Daoy (cell line): ENCODE measurements at places on chromosomes 3 and 15.

DNA sequence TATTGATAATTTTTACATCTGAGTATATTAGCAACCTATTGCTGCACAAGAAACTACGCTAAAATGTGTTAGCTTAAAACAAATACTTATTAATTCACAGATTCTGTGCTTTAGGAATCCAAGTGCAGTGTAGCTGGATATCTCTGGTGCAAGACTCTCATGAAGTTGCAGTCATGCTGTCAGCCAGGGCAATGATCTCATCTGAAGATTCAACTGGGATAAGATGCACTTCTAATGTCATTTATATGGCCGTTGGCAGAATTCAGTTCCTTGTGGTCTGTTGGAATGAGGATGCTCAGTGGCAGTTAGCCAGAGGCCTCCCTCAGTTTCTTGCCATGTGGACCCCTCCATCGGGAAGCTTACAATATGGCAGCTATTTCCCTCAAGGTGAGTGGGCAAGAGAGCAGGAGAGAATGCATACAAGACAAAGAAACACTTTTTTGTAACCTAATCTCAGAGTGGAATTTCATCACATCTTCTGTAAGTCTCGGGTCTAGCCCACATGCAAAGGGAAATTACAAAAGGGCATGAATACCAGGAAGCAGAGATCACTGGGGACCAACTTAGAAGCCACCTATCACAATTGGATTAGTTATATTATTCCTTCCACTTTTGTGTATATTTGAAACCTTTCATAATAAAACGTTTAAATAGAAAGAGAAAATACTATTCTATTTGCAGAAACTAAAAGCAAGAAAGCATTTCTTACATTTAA lies 61.6 kb downstream of the DPH6 start:
- DNase-seq: no peak

DNA sequence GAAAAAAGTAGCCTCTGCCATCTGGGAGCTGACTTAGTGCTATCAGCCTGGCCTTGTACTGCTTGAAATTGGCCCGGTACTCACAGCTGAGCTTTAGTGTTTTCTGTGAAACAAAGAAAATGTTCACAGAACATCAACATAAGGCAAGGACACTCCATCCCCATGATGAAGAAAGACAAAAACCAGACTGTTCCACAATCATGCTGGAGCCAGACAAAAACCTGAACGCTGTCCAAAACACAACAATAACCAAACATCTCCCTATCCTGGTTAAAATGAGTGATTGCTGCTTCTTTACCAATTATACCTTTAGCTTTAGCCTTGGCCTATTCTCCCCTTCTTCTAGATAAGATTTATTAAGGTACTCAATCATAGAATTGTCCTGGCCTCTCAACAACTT lies 153.9 kb downstream of the CPNE4 start:
- DNase-seq: no peak

DNA sequence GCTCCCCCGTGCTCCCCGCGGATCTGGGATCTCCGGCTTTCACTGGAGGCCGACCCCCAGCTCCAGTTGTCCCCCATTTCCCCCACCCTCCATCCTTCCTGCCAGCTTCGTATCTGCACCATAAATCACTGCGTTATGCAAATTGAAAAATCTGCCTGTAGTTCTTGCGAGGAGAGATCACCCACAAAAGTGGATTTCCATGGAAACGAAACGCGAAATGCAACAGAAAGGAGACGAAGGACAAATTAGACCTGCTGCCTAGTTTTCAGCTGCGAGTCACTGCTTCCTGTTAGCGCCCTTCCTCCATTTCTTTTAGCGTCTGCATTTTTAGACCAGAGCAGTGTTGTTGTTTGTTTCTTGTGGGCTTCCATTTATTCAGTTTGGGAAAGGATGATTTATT lies 127.1 kb upstream of the ATP10A start:
- no peak for DNase-seq

- DNase-seq: peak; percentile 33
Observed at GRCh38 chr3:54575618-54575960, 352.3 kb downstream of the LRTM1 start.

DNA sequence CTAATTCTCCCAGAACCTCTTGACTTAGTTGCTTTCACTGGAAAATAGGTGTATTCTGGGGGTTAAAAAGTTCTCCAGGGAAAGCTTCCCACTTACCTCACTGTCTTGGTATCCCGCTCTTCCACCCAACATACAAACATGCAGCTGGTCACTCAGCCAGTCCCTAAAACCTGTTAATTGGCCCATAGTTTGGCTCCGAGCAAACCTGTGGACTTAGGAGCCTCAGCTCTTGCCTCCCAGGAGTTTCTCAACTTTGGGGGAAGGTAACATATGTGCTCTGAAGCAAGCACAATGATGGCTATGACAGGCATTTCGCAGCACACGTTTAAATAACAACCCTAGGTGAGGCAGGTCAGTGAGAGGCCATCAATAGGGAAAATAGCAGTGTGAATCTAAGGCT lies 25.8 kb upstream of the LRRFIP2 start:
- no peak for DNase-seq

GRCh38 chr15:101020451-101020850 lies 101.3 kb downstream of the LRRK1 start:
- DNase-seq: no peak

DNA sequence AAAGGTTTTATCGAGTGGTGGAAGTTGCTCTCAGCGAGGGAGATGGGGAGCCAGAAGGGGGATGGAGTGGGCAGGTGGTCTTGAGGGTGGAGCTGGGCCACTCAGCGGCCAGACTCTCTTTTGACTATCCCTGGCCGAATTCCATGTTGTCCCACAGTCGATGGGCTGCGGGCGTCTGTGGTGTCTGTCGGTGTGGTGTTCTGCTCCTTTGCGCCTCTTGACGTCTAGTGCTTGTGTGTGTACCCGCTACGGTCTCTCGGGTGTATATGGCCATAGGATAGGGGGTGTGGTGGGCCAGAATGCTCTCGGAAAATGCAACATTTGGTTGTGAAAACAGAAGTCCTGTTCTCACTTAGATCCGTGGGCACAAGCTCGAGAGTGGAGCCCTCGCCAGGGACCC lies 297.0 kb downstream of the CGGBP1 start:
- DNase-seq: no peak

- DNase-seq: no peak
Observed at GRCh38 chr3:158839966-158840365, 38.1 kb downstream of the MFSD1 start.

DNA sequence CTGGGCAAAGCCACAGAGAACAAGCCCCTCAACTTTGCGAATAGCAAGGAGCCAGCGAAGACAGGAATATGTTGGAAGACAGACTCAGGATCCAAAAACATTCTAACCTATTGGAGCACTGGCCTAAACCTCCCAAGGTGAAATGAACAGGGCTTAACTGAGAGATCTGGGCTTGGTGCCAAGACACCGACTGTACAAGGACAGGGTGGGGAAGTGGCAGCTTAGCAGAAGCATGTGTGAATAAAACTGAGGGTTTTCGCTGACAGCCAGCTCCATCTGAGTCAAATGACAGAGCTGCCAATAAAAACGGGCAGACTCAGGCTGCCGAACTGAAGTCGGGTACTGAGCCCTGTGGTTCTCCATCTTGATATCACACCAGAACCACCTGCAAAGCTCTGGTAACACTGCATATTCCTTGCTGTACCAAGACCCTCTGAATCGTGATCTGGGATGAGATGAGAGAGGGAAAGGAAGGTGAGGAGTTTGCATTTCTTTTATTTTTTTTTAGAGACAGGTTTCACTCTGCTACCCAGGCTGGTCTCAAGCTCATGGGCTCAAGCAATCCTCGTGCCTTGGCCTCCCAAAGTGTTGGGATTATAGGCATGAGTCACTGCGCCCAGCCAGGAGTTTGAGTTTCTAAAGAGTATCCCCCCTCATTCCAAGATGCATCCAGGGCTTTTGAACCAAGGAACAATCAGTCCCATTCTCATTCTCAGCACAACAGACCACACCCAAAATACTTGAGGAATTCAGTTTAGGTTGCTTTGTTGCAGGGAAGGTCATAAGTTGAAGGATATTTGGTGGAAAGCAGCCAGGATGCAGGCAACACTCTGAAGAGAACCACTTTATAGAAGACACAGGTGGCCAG lies 6.0 kb upstream of the PLCB2 start:
- peak; percentile 66 for DNase-seq

GRCh38 chr15:82103468-82103867 lies 57.6 kb upstream of the MEX3B start:
- no peak for DNase-seq

DNA sequence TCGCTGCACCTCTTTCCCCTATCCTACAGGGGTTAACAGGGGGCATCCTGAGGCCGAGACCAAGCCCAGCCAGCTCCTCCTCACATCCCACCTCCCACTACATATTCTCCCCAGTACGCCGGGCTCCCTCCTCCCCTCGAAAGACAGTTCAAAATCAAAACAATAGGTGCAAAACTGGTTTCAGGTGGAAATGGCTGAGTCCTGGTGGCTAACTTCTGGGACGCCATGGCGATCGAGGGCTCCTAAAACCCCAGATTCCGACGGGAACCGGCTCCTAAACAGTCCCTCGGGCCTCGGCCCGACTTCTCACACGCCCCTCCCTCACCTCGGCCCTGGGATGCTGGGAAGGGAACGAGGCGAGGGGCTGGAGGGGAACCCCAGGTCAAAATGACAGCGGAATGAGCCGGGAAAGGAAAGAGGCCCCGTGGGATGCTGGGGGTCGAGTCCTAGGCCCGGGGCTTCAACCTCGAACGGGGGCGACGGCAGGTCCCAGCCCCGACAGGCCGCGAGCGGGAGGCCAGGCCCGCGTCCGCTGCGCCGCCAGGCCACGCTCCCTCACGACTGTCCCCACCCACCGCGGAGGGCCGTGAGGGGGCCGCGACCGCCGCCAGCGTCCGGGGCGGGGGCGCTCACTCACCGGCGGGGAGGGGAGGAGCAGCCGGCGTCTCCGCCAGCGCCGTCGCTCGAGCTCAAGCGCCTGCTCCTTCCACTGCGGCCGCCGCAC lies 492 bp downstream of the TMCC1 start:
- no peak for DNase-seq

DNA sequence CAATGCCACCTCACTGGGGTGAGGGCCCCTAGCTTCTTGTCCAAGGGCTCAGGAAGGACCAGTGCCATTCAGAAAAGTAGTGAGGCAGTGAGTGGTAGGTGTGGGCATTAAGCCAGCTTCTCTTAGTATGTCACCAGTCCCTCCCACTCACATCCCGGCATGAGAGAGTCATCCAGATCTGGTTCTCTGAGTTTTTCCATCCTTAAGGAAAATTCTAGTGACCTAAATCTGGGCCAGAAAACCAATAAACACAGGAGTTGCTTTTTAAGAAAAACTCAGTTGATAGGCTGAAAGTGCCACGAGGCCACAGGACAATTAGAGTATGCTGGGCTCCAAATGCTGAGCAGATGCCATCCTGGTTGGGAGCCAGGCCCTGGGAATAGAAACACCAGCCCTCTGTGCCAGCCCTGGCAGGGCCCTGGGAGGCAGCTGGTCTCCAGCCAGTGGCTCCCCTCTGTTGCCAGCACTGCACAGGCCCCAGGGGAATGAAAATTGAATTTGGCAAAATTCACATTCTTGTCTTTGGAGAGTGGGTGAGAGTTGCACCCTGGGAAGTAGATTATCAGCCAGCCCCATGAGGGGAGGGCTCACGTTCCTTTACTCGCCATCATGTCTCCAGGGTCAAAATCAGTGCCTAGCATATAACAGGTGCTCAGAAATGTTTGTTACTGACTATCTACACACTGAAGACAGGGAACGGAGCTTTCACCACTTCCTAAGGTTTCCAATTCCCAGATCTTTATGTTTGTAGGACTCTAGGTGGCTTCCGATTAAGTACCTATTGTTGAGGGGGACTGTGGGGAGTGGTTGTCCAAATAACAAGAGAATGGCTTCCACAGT lies 52.8 kb downstream of the FAM43A start:
- DNase-seq: peak; percentile 75

DNA sequence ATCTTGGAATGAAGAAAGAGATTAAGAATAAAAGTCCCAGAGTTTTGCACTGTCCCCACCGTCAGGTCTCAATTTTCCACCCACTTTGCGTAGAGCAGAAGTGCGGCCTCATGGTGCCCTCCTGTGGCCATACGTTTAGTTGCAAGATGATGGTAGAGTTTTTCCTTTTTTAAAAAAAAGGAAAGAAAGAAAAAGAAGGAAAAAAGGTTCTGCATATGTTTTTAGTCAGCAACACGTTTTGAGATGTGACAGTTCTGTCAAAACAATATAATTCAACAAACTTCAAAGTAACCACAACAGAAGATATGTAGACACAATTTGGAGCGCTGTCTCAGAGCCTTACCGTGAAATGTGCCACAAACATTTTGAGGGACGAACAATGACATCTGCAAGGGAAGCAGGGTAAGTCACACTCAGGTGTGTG lies 24.6 kb downstream of the EBLN2 start:
- peak; percentile 27 for DNase-seq

- DNase-seq: no peak
Observed at GRCh38 chr3:186571644-186572013, 1.1 kb downstream of the DNAJB11 start.

DNA sequence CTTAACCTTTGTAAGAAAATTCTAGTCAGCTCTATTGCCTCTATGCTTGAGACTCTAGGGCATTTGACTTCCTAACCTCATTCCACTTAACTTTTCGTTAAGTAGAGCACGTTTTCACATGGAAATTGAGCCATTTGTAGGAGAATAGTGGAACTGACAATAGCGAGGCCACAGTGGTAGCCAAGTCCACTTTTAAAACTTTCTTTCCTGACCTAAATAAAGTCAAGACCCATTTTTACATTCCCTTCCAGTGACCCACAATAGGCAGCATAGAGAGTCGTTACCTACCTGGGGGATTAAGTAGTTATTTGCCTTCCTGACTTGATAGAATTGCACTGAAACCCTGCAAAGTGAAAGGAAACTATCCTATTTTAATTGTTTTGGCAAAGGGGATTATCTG lies 386.0 kb upstream of the NECTIN3 start:
- DNase-seq: no peak

DNA sequence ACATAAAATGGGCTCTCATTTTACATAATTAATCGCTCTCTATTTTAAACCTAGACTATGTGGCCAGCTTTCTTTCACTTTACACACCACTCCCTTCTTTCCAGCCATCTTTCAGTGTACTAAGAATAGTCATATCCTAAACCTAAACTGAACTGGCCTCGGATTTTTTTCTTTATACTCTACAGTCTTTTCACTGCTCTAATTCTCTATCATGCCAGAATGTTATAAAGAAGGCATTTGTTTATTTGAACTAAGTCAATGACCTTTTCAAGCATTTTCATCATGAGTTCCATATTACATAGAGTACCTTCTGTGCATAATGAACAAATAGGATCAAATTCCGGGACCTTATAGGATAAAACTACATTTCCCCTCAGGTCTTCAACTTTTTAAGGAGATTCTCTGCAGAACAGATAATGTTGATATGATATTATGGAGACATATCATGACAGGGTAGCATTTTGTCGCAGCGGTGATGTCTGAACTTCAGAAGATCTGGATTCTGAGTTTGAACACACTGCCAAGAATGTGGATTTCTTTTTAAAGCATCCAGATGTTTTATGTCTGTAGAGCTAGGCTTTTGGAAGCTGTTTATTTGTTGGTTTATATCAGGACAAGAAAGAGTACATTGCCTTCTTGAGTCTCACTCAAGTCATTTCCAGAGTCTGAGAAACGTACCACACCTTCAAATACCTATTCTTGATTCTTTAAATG lies 1047.3 kb downstream of the MCTP2 start:
- DNase-seq: no peak
